ENCODE measurements at places on chromosomes 3 and 15. TPM values are rescaled to one million over a fixed set of nuclear protein-coding genes. Genes with fewer than 3 reads are reported as not detected.

IRAK2 gene
- 1.3 TPM for total RNA-seq

EIF5A2 gene
- total RNA-seq = 10.2 TPM

PATL2 gene
- total RNA-seq = 3.0 TPM

CLDN11 gene
- 4.2 TPM for total RNA-seq

MLH1 gene
- total RNA-seq = 38.8 TPM

ZNF385D gene
- total RNA-seq = 2.8 TPM

SAMD7 gene
- not detected for total RNA-seq

HRH1 gene
- total RNA-seq = 1.4 TPM

CAMP gene
- total RNA-seq = not detected

ESYT3 gene
- 1.2 TPM for total RNA-seq

Data from left ventricle myocardium superior (tissue), 1 donor.